ENCODE measurements at places on chromosomes 7 and 10. TPM values are rescaled to one million over a fixed set of nuclear protein-coding genes. Genes with fewer than 3 reads are reported as not detected.

- DNase-seq, result no peak
Observed at GRCh38 chr7:121187222-121187621, 141.6 kb upstream of the WNT16 start.

EPHA1 gene
- total RNA-seq, result 14.4 TPM

NODAL gene
- total RNA-seq, result not detected

RET gene
- 0.07 TPM for total RNA-seq

TACC2 gene
- total RNA-seq, result 23.9 TPM

DNA sequence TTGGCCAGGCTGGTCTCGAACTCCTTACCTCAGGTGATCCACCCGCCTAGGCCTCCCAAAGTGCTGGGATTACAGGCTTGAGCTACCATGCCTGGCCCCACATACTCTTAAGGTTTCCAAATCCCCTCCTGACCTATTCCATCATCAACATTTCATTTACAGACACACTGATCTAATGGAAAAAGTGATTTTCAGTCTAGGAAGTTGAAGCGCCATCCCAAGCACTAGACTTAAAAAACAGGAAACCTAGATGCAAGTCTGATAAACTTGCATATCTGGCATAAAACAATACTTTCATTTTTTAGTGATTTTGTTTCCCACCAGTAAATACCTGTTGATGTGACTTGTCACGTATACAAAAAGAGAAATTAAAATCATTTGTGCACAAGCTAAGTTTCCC lies 44.0 kb downstream of the DNMBP start:
- DNase-seq, result no peak

- DNase-seq, result no peak
Observed at GRCh38 chr7:148941598-148942275, 57.6 kb upstream of the EZH2 start.

GRCh38 chr7:30472784-30473775 lies 5.5 kb downstream of the NOD1 start:
- DNase-seq, result no peak

HTRA1 gene
- 35.7 TPM for total RNA-seq

PLEKHS1 gene
- total RNA-seq, result not detected

DNA sequence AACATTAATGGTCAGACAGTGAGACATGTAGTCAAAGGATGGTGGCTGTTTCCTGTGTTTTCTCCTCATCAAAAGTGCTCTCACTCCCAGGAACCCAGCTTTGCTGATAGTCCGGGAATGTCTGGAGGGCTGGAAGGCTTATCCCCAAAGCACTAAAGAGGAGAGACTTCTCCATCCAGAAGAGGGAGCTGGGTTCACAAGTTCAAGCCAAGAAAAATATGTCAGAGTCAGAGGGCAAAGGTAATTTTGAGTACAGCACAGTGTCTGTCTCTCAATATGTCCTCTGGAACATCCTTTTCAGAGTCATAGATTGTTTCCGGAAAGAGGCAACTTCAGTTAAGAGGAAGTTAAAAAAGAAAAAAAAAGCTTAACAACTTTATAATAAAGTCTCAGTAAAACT lies 281.5 kb upstream of the PHYHIPL start:
- no peak for DNase-seq

DNA sequence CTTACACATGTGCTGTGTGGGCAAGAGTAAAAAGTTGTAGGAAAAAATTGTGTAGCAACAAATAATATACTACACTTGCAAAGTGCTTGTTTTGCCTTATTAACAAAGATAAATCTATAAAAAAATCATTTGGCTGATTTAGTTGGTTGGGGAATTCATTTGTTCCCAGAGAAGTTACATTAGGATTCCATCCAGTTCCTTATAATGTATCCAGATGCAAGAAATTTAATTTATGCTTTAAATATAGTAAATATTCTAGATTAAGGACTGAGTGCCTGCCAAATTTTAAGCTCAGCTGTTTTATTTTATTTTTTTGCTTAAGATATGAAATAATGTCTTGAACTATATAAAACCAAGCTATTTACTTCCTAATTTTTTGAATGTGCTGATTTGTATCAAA lies 1169.9 kb downstream of the NXPH1 start:
- DNase-seq, result no peak

All from epithelial cell of proximal tubule (primary cell).